ENCODE measurements at places on chromosomes 12 and 14. TPM values are rescaled to one million over a fixed set of nuclear protein-coding genes. Genes with fewer than 3 reads are reported as not detected.

Gene TRPV4
- 0.32 TPM for total RNA-seq

Gene SERPINA10
- total RNA-seq: not detected

Gene IL22
- total RNA-seq: not detected

Gene SLCO1A2
- not detected for total RNA-seq

Gene PROX2
- not detected for total RNA-seq

Gene CABP1
- total RNA-seq: 4.2 TPM

Gene CKAP4
- 696 TPM for total RNA-seq
